HFFc6 (cell line): ENCODE measurements at places on chromosomes 7 and 10.

DNA sequence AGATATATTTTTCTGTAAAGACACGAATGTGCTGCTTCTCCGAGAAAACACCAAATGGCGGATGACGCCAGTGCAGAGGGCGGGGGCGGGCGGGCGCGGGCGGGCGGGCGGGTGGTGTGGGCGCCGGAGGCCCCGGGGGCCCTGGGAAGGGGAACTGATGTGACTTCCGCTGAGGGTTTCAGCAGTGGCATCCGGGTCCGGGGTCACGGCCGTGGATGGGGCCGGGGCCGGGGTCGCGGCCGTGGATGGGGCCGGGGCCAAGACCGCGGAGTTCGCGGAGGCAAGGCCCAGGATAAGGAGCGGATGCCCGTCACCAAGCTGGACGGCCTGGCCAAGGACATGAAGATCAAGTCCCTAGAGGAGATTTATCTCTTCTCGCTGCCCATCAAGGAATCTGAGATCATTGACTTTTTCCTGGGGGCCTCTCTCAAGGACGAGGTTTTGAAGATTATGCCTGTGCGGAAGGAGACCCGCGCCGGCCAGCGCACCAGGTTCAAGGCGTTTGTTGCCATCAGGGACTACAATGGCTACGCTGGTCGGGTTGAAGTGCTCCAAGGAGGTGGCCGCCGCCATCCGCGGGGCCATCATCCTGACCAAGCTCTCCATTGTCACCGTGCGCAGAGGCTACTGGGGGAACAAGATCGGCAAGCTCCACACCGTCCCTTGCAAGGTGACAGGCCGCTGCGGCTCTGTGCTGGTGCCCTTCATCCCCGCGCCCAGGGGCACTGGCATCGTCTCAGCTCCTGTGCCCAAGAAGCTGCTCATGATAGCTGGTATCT, 20.3 kb upstream of the IGF2BP3 start:
- no peak for DNase-seq

DNA sequence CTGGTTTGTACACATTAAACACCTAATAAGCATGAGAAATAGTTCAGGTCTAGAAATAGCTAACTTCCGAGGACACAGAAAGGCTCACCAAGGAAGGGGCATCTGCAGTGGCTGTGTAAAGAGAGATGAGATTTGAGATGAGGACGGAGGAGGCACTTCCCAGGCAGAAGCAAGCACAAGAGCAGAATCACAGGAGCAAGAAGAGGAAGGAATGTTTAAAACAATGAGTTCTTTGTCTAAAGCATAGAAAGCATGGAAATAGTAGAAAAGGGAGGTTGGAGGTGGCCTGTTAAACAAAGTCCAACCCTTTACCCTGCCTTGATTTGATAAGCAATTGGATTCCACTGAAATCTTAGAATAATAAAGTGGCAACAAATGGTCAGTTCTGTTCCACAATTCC, 11.6 kb upstream of the PON3 start:
- no peak for DNase-seq

DNA sequence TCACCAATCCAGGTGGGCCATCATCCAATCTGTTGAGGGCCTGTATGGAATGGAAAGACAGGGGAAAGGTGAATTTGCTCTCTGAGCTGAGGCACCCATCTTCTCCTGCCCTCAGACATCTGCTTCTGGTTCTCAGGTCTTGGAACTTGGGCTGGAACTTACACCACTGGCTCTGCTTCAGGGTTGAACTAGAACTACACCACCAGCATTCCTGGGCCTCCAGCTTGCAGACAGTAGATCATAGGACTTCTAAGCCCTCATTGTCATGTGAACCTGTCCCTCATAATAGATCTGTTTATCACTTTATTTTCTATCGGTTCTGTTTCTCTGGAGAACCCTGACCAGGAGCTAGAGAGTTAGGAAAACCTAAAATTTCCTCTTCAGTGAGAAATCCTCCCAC, 233.5 kb downstream of the CREB5 start:
- DNase-seq: no peak

- DNase-seq: no peak
Measured at GRCh38 chr7:84454174-84454959, 259.8 kb upstream of the SEMA3A start.

DNA sequence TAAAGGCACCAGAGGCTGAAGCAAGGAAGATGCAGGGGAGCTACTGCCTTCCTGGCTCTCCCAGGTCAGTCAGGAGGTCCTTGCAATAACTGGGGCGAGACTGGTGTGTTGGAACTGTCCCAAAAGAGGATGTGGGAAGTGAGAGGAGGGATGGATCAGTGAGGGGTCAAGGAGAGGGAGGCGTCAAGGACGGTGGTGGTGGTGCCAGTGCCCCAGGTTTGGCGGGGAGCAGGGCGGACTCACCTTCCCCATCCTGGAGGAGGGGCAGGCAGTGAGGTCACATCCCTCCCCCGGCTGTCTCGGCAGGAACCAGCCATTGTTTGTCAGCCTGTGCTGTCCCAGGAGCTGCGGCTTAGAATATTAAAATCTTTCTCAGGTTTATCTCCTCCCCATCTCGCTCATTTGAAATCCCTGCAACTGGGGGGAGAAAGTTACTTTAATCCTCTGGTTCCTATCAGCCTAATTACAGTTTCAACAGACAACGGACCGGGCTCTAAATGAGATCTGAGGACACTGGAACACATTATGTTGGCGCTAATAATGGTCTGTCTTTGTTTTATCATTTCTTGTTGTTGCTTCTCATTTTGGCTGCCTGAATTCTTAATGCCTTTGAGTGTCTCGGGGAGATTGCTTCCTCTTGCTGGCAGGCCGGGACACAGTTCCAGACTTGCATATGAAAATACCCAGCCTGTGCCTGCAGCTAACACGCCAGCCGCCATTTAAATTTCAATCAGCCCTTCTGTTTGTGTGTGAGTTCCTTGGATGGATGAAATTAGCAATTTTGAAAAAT, 387.5 kb downstream of the RPS24 start:
- no peak for DNase-seq

GRCh38 chr7:30280631-30281030, 3.8 kb upstream of the ZNRF2 start:
- no peak for DNase-seq

GRCh38 chr10:1579671-1580070, 157.7 kb downstream of the ADARB2 start:
- DNase-seq: no peak

GRCh38 chr7:41436139-41436538, 266.8 kb downstream of the INHBA start:
- no peak for DNase-seq

DNA sequence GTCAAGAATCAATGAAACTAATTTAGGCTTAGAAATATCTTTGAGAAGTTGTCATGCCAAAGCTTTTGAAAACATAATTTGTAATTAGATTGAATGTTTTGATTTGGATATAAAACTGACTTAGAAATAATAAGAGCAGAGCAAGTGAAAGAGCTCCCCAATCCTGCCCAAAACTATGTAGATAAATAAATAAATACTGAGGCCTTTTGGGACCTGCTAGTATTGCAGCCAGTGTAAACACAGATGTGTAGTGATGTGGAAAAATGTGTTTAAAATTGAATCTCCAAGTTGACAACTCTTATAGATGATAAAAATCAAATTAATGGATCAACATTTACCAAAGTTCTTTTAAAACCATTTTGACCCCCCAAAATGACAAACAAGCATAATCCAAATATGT, 896.1 kb downstream of the CNTNAP2 start:
- no peak for DNase-seq

- DNase-seq: no peak
Measured at GRCh38 chr10:119024882-119025281, 4.6 kb upstream of the NANOS1 start.

DNA sequence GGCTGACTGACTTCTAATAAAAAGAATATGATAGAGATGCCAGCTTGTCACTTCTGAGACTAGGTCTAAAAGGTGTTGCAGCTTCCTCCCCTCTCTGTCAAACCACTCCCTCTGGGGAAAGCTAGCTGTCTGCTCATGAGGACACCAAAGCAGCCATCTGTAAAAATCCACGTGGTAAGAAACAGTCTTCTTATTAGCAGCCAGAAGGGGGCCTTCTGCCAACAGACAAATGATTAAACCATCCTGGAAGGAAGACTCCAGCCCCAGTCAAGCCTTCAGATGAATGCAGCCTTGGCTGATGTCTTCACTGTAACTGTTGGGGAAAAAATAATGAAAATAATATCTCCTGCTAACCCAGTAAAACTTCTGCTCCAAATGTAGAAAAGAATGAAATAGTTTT, 41.9 kb upstream of the DAGLB start:
- no peak for DNase-seq

GRCh38 chr10:132916421-132916841, 25.9 kb downstream of the CFAP46 start:
- no peak for DNase-seq

- DNase-seq: peak; percentile 6
Measured at GRCh38 chr10:63464402-63465292, 1.1 kb downstream of the JMJD1C start.

- no peak for DNase-seq
Measured at GRCh38 chr10:130689743-130690626, 553.8 kb downstream of the GLRX3 start.

- DNase-seq: no peak
Measured at GRCh38 chr7:94351703-94352102, 43.0 kb upstream of the COL1A2 start.

DNA sequence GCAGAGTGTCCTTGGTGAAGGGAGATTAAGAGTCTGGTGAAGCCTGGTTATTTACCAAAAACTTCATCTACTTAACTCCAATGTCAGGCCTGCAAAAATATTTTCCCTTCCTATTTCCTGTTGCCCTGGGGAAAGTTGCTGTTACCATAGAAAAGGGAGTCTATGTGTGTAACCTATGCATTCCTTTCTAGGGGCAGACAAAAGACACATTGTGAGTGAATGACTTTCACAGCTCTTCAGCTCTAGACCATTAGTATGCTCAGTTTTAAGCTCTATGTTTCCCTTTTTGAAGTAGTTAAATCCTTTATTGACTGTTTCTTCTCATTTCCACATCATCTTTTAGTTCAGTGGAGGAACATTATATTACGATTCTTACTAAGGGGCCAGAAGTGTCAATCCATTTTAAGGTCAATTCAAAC, 45.6 kb upstream of the SGCE start:
- DNase-seq: peak; percentile 30

DNA sequence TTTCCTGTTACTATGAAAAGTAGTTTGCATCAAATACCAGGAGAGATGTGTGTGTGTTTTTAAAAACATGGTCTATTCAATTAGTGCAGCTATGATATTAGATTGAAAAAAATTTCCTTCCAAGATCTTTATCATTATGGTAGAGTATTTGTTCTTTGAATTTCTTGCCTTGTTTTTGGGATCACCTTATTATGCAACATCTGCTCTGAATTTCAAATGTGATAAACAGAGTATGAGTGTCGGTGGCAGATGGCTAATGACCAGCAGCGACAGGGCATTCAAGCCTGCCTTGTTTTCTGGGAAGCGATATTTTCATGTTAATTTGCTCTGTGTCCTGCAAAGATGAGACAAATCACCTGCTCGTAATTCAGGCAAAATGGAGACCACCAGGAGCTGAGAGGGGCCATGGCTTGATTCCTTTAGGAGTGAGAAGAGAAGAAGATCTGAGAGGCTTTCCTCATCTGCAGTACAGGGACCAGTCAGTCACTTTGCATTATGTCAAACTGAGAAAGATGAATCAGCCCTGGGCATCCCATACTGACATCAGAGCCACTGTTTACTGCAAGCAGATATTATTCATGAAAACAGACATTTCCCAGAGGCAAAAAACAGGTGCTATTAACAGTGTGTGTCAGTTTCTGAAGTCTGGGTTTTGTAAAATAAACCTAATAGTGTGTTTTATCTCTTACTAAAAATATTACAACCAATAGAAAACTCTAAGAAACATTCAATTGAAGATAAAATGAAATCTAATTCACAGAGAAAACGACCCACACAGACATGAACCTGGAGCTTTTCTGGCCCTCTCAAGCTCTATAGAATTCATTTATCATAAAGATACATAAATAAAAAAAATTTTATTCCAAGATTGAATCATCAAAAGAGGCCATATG, 67.6 kb downstream of the CDK6 start:
- peak; percentile 36 for DNase-seq
